ENCODE measurements at places on chromosomes 3 and 15.

- no peak for DNase-seq
Observed at GRCh38 chr15:60844511-60845174, 365.7 kb upstream of the ICE2 start.

DNA sequence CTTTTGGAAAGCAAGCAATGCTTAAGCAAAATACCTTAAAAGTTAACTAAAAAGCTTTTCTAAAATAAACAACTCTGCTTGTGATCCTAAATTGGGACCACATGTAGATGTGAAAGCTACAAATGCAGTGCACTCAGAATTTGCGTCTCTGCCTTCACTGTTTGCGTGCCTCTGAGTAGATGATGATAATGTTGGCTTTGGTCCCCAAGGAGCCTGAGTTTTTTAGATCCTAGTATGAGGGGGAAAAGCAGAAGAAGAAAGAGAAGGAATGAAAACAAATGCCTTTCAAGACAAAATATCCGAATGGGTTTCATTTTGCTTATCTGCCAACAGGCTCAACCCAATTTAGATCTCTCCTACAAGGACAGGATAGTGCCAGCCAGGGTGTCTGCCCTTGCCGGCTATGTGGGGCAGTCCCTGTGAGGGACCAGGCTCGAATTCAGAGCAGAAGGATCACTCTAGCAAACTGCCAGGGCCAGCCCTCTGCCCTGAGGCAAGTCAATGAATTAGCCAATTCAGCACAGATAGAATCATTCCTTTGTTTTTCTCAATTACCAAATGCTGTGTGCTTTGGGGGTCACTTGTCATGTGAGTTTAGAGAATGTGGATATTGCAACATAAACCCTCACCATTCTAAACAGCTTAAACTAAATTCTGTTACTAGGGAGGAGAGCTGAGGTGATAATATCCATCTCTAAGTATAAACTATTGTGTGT lies 28.5 kb downstream of the SCG5 start:
- peak; percentile 89 for DNase-seq

- peak; percentile 19 for DNase-seq
Observed at GRCh38 chr3:104273046-104273649, 1093.6 kb upstream of the ALCAM start.

GRCh38 chr3:43071313-43071893 lies 34.5 kb downstream of the POMGNT2 start:
- no peak for DNase-seq

DNA sequence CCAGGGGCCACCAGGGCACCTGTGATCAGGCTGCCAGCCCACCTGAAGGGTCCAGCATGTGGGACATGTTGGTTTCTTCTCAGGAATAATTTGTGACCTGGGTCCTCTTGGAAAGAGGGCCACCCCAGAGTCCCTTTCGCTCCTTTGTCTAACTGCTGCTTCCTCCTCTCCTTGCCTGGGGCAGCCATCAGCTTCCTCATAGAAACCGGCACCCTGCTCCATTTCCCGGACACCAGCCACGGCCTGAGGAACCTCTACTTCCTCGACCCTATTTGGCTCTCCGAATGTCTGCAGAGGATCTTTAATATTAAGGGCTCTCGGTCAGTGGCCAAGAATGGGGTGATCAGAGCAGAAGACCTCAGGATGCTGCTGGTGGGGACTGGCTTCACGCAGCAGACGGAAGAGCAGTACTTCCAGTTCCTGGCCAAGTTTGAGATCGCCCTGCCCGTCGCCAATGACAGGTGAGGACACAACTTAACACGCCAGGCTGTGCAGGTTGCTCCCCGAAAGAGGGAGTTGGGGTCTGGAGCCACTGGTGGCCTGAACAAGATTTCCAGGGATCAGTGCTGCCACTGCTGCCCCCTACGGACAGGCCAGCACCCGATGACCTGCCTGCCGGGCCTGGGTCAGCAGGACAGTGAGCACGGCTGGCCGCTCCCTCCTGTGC lies 109.7 kb downstream of the LRRK1 start:
- DNase-seq = no peak

GRCh38 chr3:115885621-115886020 lies 262.3 kb downstream of the GAP43 start:
- DNase-seq = no peak

GRCh38 chr15:28133281-28133680 lies 34.2 kb upstream of the OCA2 start:
- no peak for DNase-seq

DNA sequence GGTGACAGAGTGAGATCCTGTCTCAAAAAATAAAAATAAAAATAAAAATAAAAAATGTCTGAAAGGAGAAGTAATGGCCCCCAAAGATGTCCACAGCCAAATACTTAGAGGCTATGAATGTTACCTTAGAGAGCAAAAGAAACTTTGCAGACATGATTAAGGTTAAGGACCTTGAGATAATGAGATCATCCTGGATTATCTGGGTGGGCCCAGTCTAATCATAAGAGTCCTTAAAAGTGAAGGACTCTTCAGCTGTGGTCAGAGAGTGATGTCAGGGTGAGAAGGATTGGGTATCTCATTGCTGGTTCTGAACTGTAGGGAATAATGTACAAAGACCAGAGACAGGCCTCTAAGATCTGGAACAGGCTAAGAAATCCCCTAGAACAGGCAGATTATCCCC lies 84.9 kb upstream of the POU1F1 start:
- no peak for DNase-seq

GRCh38 chr15:93018574-93018973 lies 70.4 kb downstream of the RGMA start:
- no peak for DNase-seq

DNA sequence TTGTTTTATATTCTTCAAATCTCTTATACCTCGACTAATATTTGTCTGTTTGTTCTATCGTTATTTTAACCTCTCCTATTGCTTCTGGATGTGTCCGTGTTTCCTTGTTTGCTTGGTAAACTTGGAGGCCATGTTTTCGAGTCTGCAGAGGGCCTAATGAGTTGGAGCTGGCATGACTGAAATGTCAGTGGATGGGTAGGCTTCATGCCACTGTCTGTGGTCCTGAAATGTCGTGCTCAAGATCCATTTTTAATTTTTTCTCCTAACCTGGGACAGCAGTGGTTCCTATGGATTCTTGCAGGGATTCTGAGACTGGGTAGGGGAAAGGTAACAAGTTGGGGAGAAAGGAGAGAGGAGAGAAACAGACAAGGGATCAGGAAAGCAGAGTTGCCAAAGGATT lies 18.8 kb upstream of the GASK1A start:
- DNase-seq = no peak

DNA sequence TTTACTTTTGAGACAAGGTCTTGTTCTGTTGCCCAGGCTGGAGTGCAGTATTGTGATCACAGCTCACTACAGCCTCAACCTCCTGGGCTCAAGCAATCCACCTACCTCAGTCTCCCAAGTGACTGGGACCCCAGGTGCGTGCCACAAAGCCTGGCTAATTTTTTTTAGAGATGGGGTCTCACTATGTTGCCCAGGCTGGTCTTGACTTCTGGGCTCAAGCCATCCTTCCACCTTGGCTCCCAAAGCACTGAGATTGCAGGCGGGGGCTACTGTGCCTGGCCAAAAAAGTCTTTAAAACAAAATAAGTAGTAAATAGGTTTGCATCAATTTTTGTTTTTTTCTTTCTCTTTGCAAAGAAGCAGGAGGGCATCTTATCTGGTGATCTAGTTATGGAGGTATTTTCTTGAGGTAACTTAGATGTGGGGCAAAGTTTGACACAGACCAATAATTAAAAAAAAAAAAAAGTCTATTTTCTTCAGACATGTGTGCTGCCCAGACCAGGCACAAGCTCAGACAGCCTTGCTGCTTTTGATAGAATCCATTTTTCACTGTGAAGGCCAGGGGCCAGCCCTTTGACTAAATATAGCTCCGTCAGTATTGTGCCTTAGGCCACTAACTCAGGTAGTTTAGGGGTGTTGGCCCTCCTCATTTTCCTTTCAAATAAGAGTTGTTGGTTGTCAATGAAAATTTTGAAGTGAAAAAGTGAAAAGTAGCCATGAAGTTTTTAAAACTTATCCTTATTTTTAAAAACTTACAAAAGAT lies 2.5 kb downstream of the ARL6IP5 start:
- DNase-seq = no peak

DNA sequence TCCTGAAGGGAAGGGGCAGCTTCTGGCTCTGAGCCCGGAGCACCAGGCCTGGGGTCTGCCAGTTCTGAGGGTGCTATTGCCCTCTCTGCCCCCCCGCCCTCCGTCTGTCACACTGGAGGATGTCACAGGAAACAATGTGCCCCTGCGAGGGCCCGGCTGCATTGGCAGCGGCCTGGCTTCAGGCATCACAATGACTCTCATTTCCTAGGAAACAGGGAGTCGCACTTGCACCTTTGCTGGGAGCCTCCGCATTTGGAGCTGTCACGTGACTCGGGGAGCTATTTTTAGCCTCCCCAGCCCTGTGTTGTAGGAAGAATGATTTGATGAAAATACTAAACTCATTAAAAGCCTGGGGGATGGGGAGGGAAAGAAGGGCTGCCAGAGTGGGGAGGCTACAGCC lies 518.9 kb downstream of the SHQ1 start:
- DNase-seq = no peak

DNA sequence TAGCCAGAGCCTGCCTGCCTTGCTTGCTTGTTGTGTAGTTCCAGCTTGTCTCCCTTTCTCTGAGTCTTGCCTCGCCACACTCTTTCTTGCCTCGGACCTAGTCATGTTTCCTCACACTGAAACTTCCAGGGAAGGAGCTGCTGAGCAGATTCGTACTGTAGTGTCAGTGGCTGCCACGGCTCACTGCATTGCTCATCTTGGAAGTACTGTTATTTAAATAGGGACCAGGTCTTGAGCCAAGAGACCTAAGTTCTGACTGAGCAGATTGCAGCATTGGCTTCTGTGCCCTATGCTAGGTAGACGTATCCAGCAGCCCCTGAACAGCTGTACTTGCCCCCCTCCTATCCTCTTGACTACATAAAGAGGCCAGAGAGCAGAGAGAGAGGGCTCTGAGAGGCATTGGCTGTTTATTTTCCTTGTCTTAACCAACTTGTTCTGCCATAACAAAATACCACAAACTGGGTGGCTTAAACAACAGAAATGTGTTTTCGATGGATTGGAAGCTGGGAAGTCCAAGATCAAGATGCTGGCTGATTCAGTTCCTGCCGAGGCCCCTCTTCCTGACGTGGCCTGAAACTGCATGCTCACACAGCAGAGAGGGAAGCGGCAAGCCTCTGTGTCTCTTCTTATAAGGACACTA lies 5.8 kb upstream of the RARRES1 start:
- DNase-seq = no peak

GRCh38 chr3:188913084-188913483 lies 258.7 kb upstream of the TPRG1 start:
- no peak for DNase-seq

DNA sequence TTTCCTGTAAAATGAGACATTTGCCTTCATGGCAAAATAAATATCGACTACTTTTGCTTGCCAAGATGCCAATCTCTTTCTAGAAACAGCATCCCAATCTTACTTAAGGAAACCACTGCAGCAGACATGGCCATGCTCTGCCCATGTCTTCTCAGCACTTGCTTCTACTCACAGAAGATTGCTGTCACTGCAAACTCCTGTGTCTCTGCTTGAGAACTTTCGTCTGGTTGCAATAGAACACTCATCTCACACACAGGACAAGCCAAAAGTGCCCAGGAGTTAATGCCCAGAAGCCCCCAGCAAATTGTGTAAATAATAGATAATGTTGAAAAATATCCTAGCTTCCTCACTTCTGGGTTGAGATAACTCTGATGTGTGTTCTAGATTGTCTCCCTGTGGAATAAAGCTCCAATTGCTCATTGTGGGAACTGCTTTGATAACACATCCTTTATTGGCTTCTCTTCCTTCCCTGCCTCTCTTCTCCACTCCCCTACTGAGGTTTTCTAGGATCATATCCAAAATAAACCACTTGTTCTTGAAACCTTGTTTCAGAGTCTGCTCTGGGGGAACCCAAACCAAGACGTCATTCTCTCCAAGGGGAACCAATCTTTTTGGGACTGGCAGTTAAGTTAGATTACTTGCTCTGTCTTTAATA lies 156.3 kb upstream of the STRIT1 start:
- no peak for DNase-seq

DNA sequence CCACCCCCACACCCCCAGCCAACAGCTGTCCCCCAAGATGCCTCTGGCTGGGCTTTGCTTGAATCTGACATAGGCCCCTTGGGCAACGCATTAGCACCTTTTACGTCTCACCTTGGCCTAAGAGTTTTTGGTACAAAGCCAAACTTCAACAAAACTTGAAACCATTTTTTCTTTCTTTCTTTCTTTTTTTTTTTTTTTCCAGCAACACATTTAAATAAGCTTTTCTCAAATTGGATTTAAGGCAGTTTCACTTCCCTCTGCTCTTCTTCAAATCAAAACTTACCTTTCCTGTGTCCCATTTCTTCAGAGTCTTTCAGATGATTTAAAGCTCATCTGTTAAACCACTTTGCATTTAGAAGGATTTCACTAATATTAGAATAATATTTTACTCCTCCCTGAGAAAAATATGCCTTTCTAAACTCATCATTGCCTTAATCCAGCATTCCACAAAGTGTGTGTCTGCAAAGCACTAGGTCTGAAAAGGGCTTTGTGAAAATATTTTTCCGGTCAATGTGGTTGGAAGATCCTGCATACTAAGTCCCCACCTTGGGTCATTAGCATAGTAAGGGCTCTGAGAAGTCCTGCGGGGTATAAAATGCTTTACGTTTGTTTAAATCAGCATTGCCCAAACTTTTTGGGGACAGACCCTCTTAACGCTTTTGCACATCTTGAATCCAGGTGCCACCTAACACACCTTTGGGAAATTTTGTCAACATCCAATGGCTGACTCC lies 217.0 kb downstream of the TLE3 start:
- no peak for DNase-seq

DNA sequence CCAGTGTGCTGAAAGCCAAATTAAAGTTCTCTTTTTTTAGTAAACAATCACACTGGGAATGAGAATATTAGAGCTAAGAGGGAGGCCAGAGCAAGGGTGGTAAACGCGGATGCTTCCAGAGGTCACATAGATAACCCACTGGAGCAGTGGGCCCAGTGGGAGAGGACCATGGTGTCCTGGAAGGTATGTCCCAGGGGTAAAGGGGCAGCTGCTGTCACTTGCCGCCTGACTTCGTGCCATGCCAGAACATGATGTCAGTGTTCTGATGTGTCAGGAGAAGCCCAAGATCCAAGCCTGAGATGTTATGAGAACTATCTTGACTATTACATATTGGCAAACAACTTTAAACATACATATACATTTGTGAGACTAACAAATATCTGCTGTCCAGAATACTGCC lies 211.9 kb upstream of the IL12A start:
- no peak for DNase-seq

DNA sequence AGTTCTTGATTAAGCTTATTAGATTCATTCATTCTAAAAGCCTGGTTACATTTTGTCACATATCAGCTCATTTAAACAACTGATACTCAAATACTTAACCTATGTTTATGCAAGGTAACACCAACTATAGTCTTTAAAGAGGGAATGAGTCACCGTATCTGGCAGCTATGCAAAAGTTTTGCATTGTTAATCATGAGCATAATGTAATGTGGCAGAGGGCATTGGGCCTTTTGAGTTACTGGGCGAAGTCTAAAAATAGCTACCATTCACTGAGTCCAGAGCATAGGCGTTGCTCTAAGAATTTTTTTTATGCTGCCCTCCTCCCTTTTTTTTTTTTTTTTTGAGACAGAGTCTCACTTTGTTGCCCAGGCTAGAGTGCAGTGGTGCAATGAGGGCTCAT lies 277.7 kb upstream of the ZNF717 start:
- no peak for DNase-seq

Data from GM04504 (cell line).